ENCODE measurements at places on chromosomes 4 and X.

DNA sequence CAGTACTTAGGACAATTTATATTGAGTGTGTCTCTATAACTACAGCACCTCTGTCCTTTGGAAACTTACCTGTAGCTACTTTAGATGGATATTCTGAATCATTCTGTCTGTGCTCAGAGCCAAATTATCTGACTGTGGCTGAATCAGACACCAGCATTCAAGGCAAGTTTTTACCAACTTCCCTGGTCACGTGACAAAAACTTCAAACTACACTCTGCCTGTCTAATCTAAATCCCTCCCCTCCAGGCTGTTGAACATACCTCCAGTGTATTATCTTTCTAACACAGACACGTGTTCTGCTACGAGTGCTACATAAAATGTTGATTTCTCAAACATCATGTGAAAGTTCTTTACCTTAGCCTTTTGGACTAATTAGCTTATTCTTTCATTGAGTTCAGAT is 641.2 kb upstream of the CPEB2 start:
- no peak for DNase-seq

GRCh38 chr4:51836549-51836948 is 6.4 kb upstream of the DCUN1D4 start:
- DNase-seq = no peak

DNA sequence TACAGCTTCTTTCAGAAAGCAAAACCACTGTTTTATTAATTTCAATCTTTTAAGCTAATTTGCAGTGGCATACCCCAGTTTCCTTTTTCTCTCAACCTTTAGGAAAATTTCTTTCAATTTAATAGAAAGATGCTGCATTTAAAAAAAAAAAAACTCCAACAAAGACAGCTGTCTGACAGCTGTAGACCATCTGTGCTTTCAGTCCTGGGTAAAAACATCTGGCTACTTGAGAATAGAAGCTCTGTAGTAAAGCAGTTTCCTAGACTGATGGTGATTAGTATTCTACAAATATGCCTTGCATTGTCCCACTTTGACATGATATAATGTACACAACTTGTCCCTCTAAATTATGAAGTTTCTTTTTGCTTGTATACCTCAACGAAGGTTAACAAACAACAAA is 197.8 kb downstream of the EDA start:
- DNase-seq = no peak

- DNase-seq = no peak
Observed at GRCh38 chr4:124738994-124739393, 26.5 kb upstream of the ANKRD50 start.

DNA sequence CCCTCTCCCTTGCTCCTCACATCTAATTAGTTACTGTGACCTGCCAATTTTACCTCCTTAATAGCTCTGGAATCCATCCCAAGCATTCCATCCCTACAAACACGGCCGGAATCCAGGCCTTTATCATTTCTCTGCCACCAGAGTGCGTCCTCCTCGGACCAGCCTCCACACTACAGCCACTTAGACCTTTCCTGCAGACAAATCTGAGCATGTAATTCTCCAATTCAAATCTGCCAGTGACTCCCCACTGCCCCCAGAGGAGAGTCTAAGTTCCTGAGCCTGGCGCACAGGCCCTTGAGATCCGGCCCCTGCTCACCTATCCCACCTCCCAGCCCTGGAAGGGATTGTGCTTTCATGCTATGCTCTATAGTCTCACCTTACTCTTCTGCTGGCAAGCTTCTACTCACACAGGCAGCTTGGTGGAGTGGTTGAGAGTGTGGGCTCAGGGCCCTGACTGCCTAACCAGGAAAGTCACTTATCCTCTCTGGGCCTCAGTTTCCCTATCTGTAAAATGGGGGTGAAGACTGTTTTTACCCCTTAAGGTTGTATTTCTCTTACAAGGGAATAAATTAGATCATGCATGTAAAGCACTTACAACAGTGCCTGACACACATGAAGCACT is 31.2 kb downstream of the PJA1 start:
- DNase-seq = no peak

DNA sequence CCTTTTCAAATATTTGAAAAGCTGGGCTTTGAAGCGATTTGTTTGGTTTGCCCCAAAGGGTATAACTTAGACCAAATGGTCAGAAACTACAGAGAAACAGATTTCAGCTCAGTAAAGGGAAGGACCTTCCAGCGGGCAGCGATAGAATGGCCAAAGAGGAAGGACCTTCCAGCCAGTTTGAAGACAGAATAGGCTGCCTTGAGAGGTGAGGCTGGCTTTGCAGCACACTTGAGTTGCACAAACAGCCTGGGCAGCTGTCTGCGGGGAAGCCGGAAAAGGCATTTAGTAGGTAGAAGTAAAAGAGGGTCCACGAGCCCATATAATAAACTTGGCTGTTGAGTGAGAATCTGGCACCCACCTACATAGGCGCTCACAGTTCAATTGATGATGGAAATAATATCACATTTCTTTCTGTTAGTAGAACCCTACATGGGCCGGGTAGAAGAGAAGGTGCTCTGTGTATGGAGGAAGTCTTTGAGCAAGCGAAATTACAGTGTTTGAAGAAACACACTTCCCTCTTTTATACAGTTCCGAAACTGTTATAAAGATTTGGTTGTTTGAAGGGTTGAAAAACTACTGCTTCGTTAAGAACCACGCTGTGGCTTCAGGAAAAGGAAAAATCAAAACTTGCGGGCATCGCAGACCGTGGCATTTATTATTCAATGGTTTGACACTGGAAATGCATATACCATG is 75.0 kb upstream of the SORBS2 start:
- no peak for DNase-seq

DNA sequence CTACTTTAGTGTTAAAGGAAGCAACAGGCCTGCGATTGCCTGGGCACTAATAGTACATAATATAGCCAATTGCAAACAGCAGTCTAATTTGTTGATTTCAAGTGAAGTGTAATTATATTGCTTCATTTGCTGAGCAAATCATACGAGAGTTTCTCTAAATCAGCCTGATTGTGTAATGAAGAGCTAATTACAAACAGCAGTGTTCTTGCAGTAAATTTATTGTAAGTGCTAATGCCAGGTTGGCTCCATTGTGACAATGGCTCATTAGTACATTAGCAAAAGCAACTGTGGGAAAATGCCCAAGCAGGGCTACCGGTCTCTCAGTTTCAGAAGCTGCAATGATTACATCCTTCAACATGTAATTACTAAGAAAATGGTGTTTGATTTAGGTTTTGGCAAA is 591.5 kb downstream of the GALNTL6 start:
- no peak for DNase-seq

- DNase-seq = no peak
Observed at GRCh38 chr4:171891038-171891437, 77.8 kb downstream of the GALNTL6 start.

GRCh38 chrX:8044947-8045346 is 117.7 kb upstream of the PNPLA4 start:
- no peak for DNase-seq

- DNase-seq = no peak
Observed at GRCh38 chr4:138182838-138183426, 59.2 kb downstream of the SLC7A11 start.

DNA sequence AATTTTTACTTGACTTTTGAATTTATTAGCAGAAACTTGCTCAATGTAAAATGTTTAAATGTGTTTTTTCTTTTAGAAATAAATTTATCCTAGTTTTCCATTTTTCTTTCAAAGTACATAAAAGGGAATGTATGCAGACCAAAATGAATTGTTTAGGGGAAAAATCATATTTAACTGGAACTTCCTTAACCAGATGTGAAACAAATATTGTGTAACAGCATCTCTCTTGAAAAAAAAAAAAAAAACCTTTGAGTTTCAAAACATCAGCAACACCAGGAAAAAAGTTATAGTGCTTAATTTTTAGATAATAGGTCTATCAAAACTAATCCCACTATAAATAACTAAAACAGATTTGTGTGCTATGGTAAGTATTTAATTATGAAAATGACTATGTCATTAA is 14.5 kb upstream of the CCNA2 start:
- DNase-seq = no peak

Data from stimulated activated CD8-positive, alpha-beta memory T cell treated with anti-CD3 and anti-CD28 coated beads, Interleukin-7, amount 100 ng/mL, for 48 hours (primary cell).